ENCODE measurements at places on chromosomes 7 and 10.

DNA sequence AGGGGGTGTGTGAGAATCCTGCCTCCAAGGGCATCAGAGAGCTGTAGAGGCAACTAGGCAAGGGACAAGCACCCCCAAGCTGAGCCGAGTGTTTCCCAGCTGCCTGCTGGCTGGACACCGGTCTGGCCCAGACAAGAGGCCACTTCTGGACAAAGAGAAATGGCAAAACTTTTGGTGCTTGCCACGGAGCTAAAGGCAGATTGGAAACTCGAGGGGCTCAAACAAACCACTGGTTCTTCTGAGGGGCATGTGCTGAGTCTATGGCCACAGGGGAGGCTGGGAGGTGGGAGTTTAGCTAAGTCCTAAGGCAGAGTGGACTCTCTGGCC lies 66.5 kb upstream of the INPP5A start:
- no peak for DNase-seq

GRCh38 chr10:7937315-7937945 lies 117.1 kb upstream of the GATA3 start:
- no peak for DNase-seq

DNA sequence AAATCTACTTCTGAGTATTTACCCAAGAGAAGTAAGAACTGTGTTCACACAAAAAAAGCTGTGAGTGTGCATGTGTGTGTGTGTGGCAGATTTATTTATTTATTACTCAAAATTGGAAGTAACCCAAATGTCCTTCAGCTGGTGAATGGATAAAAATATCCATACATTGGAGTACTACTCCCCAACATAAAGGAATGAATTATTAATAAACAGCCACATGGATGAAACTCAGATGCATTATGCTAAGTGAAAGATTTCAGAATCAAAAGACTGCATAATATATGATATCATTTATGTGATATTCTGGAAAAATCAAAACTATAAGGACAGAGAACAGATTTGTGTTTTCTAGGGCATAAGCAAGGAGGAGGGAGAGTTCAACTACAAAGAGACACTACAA lies 47.1 kb upstream of the DNAH11 start:
- no peak for DNase-seq

DNA sequence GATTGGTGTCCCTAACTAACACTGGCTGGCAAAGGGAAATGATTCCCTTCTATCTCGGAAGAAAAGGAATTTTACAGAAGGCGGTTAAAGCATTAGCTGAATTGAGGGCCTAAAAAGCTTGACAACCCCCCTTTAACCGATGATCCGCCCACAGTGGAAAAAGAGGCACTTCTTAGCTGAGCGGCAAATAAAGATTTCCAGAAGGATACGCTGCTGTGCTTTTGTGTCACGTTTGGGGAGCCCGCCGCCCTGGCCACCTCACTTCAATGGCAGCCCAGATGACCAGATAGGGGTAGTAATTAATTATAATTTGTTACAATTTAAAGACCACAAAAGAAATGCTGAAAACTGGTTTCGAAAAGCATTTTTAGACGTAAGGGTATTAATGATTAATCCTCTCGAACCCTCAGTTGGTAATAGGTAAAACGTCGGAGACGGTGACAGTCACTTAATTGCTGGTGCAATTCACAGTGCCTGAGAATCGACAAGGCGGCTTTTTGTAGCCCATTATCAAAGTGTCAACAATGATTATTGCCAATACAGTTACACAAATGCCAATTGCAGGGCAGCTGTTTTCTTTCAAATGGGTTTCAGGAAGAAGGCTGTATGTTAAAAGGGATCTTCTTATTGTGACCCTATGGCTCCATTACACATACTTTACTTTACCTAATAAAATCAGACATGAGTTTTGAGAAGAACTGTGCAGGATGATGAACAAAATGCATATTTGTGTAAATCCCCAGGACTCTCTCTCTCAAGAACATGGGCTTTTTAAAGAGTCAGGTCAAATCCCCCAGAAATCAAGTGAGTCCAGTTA lies 154.1 kb downstream of the PIP4K2A start:
- no peak for DNase-seq

DNA sequence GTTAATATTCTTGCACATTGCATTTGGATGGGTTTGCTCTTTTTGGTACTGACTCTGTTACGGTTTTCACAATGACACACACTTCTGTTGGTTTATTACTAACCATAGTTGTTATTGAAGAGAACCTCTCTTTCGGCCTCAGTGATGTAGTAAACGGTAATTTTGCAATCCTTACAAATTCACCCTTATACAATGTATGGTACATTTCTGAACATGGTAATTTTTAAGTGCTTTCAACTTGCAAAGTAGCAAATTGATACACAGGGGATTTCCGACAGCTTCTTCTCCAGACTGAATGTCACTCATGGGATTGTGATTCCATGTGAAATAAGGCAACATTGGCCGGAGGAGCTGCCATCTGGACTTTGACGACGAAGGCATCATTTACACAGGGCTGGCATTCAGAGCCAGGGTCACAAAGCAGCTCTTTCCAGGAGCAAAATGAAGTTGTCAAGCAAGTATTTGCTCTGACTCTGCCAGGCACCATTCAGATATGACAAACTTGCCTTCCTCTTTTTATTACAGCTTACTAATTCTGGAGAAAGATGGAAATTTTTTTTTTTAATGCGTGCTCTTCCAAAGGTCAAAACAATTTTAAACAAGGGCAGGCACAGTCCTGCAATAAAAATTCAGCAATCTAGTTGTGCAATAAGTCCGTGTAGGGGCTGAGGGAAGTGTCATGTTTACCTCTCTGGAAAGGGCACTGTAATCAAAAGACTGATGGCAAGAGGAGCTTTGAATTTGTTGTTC lies 711.5 kb upstream of the C7orf33 start:
- no peak for DNase-seq

GRCh38 chr10:71854031-71854430 lies 3.0 kb upstream of the PSAP start:
- DNase-seq, result no peak

DNA sequence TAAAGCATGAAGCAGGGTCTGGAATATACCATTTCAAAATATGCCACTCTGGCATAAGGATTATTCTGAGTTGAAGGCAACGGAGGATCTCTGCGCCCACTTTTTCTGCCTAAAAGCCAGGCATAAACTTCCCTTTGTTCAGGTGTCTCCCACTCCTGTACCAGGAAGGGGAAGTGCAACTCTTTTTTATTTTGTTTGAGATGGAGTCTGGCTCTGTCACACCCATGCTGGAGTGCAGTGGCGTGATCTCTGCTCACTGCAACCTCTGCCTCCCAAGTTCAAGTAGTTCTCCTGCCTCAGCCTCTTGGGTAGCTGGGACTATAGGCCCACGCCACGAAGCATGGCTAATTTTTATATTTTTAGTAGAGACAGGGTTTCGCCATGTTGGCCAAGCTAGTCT lies 18.2 kb downstream of the SVIL start:
- no peak for DNase-seq

GRCh38 chr7:30170476-30171205 lies 35.9 kb downstream of the MTURN start:
- DNase-seq, result no peak
